ENCODE measurements at places on chromosomes 4 and X.

DNA sequence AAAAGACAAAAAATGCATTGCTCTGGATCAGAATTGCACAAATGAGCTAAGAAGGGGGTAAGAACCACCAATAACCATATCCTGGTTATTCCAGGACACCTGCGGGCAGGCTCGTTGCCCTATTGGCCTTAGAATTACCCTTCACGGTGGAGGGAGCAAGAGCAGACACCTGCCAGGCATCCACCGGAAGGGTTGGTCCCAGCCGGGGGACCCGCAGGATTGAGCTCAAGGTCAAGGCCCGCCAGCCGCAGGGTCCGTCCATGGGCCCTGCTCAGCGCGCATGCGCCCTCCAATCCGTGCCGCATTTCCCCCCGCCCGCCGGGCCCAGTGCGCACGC lies 575 bp downstream of the SLC25A6 start:
- peak; percentile 80 for DNase-seq

GRCh38 chr4:53314252-53314651 lies 51.6 kb downstream of the SCFD2 start:
- DNase-seq: no peak

- no peak for DNase-seq
Measured at GRCh38 chr4:76282941-76283689, 23.4 kb upstream of the STBD1 start.

GRCh38 chr4:8525383-8526120 lies 54.6 kb upstream of the GPR78 start:
- no peak for DNase-seq

GRCh38 chrX:7704205-7704604 lies 138.8 kb upstream of the VCX start:
- DNase-seq: no peak

DNA sequence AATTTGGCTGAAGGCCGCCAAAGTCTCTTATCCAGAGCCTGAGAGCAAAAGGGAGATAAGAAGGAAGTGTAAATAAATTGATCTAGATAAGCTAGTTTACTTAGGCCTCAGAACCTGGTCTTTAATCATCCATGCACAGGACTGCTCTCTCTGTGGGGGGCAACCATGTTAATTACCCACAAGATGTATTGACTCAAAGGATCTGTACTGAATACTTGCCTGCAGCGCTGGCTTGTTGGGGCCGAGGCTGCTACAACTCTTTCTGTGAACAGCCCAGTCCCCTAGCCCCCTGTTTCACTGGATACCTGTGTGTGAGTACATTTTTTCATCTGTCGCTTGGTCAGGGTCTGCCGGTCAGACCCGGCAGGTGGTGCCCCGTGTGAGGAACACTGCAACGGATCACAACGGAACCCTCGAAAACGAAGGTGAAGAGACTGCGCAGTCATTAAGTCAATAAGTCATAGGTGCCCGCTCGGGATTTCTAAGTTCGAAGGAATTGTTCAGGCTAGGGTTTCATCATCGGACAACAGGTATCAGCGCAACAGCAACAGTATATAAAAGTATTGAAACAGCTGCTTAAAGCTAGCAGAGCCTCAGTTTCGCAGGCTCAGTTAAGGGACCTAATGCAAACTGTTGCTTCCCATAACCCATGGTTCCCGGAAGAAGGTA lies 8.3 kb downstream of the MAGEA11 start:
- DNase-seq: no peak

DNA sequence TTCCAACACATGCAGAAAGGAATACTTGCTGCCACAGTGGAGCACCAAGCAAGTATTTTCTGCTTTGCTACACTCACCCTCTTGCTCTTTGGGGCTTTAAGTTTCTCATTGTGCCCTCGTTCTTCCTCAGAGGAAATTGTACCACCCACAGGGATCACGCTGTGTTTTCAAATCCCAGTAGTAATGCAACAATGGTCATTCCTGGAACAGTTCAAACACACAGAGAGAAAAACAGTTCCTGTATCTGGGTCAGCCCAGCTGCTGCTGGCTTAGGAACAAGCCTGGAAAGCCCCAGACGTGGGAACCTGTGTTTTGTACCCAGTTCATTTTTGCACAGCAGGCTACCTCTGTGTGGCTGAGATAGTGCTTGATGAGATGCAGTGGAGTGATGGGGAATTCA lies 907.8 kb downstream of the STPG2 start:
- DNase-seq: no peak

- DNase-seq: no peak
Measured at GRCh38 chr4:120829113-120829831, 93.3 kb downstream of the PRDM5 start.

GRCh38 chrX:29299684-29300083 lies 712.4 kb downstream of the IL1RAPL1 start:
- no peak for DNase-seq

DNA sequence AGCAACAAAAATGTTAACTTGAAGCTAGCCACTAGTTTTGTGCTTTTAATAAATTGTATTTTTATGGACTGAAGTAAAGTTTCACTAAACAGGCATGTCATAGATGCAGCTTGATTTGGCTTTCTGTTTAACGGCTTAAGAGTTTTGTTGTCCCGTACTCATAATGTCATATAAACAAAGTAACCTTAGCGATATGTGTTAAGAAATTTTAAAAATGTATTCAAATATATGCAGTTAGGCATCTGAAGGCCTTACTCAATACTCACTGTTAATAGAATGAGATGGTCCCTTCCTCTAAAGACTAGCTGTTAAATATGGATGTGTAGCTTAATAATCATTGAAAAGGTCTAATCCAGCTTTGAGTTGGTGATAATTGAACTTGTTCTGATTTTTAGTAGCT lies 1.0 kb upstream of the SCLT1 start:
- no peak for DNase-seq

DNA sequence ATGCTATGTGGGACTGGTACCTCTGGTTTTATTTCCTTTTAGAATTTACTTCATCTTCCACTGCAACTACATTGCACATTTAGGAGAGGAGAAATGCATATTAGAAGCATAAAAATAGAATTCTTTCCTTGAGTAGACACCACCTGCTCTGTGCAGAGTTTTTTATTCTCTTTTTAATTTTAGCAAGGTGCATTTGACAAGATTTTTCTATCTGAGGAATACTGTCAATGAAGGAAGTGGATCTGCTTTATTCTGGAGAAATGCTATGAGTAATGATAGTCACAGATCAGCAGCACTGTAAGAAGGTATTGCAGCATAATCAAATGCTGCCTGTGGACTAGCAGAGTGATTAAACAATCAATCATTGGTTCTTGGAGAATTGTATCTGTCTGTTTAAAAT lies 1038.3 kb downstream of the RAPGEF2 start:
- no peak for DNase-seq

GRCh38 chrX:45505214-45505613 lies 304.5 kb upstream of the DIPK2B start:
- peak; percentile 1 for DNase-seq

- DNase-seq: no peak
Measured at GRCh38 chrX:20595928-20596575, 329.3 kb upstream of the RPS6KA3 start.

DNA sequence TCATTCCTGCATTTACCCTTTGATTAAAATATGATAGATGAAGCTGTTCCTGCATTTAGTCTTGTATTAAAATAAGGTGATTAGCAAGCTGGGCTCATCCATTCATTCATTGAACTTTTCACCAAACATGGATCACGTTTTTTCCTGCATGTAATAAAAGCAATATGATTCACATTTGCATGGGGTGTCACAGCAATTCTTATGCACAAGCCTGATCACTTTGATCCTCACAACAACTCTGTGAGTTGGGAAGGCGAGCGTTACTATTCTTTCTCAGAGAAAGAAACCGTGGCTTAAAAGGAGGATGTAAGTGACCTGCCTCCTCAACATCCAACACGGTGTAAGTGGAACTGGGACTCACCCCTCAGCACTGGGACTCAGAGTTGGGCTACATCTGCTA lies 20.0 kb downstream of the CHRNA9 start:
- DNase-seq: no peak

DNA sequence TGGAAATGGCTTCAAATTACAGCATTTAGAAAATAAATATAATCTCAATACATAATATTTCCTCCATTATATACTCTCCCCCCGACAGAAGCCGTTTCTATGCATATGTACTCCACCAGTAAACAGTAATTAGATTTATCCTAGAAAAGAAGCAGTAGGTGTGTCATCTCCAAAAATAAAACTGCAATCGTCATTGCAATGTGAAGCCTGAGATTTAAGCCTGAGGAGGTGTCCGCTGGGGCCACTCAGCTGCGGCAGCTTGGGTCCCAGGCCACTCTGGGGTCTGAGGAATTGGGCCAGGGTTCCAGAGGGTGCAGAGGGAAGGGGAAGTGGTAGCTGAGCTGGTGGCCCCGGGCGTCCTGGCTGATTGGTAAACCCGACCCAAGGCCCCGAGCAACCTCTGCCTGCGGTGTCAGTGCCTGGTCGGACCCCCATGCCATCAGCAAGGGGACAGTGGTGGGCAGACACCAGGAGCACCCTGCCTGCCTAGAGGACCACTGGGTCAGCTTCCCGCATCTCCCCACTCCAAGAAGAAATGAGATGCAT lies 7.8 kb upstream of the MXD4 start:
- no peak for DNase-seq

DNA sequence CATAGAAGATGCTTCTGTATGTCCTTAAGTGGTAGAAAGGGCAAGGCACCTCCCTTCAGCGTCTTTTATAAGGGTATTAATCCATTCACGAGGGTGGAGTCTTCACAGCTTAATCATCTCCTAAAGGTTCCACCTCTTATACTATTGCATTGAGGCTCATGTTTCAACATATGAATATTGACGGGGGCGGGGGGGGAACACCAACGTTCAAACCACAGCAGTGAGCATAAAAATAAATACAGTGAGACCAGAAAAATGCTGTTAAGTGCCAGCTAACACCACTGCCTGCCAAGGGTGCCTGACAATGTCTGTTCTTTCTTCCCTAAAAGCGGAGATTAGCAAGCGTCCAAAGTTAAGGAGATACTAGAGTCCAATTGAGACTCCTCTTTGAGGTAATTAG lies 323.3 kb downstream of the STK32B start:
- no peak for DNase-seq

DNA sequence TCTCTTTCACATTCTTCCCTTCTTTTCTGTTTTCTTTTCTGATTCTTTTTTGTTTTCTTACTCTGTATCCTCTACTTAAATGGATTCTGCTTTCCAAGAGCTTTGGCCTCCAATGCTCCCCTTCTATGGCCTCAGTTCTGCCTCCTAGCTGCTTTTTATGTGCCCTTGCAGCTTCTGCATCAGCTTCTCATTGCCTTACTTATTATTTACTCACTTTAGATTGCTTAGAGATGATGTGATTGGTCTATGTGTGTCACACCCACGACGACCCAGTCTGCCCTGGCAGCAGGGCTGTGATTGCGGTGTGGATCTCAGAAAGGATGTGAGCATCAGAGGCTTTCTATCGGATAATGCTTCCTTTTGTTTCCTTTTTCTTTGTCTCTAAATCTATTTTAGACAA lies 71.8 kb upstream of the SMARCA5 start:
- no peak for DNase-seq

GRCh38 chr4:122917731-122918130 lies 4.7 kb downstream of the NUDT6 start:
- DNase-seq: no peak

DNA sequence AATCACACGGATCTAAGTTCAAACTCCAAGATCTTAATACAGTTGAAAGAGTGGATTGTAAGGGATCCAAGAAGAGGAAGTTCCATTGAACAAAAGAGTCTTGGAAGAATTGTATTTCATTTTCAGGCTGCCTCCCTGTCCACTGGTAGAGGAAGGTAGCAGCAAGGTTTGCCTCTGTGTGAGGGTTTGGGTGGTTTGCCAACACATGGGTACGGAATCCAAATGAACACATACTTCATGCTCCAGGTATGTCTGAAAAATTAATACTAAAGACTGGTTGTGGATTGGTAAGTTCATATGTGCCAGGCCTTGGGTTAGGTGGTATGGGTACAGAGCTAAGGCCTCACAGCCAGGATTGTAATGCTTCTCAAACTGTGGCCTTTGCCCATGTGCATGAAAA lies 523.6 kb upstream of the BOD1L1 start:
- DNase-seq: no peak

GRCh38 chr4:20062054-20062453 lies 189.7 kb upstream of the SLIT2 start:
- DNase-seq: no peak

- no peak for DNase-seq
Measured at GRCh38 chrX:134641346-134641745, 16.9 kb downstream of the PLAC1 start.

DNA sequence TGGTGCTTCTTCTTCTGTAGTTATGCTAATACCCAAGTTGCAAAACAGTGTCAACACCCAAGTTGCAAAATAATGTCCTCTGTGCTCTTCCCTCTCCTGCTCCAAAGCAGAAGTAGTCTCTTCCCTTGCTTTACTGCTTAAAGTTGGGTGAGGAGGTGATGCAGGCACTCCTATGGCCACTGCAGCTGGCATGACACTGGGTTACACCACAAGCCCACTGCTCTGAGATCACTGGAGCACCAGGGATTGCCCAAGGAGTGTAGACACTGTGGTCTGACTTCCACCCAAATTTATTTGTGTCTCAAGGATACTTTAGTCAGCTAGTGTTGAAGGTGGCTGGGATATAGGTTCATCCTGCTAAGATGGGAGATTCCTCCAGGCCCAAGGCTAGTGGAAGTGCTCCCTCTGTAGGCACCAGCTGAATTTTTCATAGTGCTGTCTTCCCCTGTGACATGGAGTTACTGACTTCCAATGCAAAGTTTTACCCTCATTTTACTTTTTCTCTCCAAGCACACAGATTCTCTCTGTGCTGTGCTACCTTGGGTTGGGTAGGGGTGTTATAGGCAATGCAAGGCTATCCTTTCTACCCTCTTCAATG lies 196.2 kb upstream of the TENT5D start:
- no peak for DNase-seq

- DNase-seq: no peak
Measured at GRCh38 chrX:15345976-15346375, 10.7 kb upstream of the PIGA start.

GRCh38 chr4:119537586-119537985 lies 91.0 kb downstream of the PDE5A start:
- DNase-seq: no peak

DNA sequence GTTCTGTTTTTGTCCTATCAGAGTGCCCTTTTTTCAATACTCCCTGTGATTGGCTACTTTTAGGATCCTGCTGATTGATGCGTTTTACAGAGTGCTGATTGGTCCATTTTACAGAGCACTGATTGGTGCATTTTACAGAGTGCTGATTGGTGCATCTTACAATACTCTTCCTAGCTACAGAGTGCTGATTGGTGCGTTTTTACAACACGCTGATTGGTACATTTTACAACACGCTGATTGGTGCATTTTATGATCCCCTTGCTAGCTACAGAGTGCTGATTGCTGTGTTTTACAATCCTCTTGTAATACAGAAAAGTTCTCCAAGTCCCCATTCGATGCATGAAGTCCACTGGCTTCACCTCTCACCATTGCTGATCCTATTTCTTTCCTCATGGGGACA lies 176.8 kb downstream of the GC start:
- no peak for DNase-seq

DNA sequence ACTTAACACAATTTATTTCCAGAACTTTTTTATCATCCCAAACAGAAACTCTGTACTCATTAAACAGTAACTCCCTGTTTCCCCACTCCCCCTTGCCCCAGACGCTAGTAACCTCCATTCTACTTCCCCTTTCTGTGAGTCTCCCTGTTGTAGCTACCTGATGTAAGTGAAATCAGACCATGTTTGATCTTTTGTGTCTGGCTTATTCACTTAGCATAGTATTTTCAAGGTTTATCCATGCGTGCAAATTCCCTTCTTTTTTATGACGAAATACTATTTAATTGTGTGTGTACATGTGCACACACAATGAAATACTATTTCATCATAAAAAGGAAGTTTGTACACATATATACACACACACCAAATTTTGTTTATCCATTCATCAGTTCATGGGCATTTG lies 5.2 kb downstream of the PKD2 start:
- no peak for DNase-seq
